ENCODE measurements at places on chromosomes 5 and 9.

DNA sequence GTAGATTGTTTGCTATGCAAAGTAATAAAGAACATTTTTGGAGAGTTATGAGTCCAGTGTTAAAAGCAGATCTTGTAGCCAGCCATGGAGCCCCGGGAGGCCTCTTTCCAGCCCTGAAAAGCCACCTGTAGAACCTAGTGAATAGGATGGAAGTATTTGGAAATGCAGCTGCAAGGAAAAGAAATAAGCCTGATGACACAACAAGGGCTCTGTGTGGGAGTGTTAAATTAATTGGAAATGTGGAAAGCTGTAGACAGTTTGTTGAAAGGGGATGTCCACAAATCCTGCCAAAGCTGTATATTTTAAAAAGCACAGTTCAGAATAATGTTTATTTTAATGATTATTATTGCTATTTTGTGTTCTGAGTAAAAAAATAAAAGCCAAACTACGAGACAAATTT lies 152.5 kb upstream of the GHR start:
- no peak for DNase-seq

DNA sequence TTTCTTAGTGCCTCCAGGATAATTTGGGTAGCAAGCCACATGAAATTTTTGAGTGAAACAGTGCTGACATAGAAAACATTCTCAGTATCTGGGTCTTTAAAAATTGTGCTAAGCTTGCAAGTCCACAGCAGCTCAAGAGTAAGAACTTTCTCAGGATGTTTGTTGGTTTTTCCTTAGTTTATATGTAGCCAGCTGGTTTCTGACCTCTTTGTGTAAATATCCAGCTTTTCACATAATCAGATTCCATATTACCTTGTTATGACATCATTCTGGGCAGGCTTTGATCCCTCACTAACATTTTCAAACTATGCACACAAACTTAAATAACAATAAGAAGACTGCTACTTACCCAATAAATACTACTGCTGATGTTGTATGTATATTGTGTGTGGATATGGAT lies 82.9 kb upstream of the VCAN start:
- DNase-seq = no peak

- no peak for DNase-seq
Observed at GRCh38 chr5:622359-622758, 10.2 kb downstream of the CEP72 start.

- no peak for DNase-seq
Observed at GRCh38 chr5:150295172-150295634, 5.6 kb upstream of the CAMK2A start.

DNA sequence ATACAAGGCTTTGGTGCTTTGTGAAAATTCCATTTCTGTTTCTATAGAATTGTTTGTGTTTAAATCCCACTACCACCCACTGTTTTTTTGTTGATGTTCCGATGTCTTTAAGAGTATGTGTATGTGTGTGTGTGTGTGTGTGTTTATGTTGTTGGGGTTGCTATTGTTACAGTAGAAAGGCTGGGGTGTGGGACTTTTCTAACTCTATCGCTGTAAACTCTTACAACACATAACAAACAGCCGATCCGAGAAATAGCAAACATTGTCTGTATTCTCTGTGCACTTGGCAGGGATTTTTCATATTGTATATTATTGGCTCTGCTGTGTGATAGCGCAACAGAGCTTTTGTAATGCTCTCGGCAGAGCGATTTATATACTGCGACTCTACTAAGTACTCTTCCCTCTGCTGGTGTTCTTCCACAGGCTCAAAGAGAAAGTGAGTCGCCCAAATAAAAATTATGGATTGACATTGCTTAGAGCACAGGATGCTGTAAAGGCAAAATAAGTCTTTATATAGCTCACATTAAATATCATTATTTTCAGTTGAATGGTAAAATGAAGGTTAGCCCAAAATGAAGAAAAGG lies 492.2 kb upstream of the ARRDC3 start:
- no peak for DNase-seq

All from stimulated activated CD4-positive, alpha-beta T cell treated with anti-CD3 and anti-CD28 coated beads, TNF-alpha, amount 100 ng/mL, for 48 hours (primary cell).